ENCODE measurements at places on chromosomes 16 and 17. TPM values are rescaled to one million over a fixed set of nuclear protein-coding genes. Genes with fewer than 3 reads are reported as not detected.

MRPL45 gene
- total RNA-seq, result 31.2 TPM

SLC35G6 gene
- total RNA-seq, result not detected

PRR35 gene
- total RNA-seq, result not detected

KRT13 gene
- total RNA-seq, result not detected

ACSM2A gene
- total RNA-seq, result not detected

RTN4RL1 gene
- total RNA-seq, result 0.16 TPM

ORAI3 gene
- 37.8 TPM for total RNA-seq
